ENCODE measurements at places on chromosomes 2 and 18. TPM values are rescaled to one million over a fixed set of nuclear protein-coding genes. Genes with fewer than 3 reads are reported as not detected.

Gene DCDC2C
- total RNA-seq = not detected

Gene LRATD1
- 2.9 TPM for total RNA-seq

Gene TFCP2L1
- 0.06 TPM for total RNA-seq

Gene REG1B
- total RNA-seq = not detected

Gene CFC1
- not detected for total RNA-seq

Gene ADAM23
- 17.2 TPM for total RNA-seq

Gene CDKL4
- total RNA-seq = not detected

Gene PID1
- total RNA-seq = 0.90 TPM

Gene IL37
- not detected for total RNA-seq

- no peak for DNase-seq
- H3K27me3 ChIP-seq = no peaks in the 10 kb centered on the region
- no peaks in the 10 kb centered on the region for H3K36me3 ChIP-seq
- H3K27ac ChIP-seq = no peak overlapping the region
- no peaks in the 10 kb centered on the region for H3K4me1 ChIP-seq
These were observed 413.3 kb downstream of the BCL11A start for GRCh38 chr2:60140185-60140584.

GRCh38 chr2:202044777-202045176, 11.1 kb downstream of the FZD7 start:
- no peaks in the 10 kb centered on the region for H3K27me3 ChIP-seq
- peaks cover 31% of the 10 kb centered on the region for H3K4me1 ChIP-seq
- no peaks in the 10 kb centered on the region for H3K36me3 ChIP-seq
- H3K27ac ChIP-seq = no peak overlapping the region
- no peak for DNase-seq
- no peak overlapping the region for H3K4me3 ChIP-seq

GRCh38 chr2:160498137-160498536, 4.5 kb upstream of the RBMS1 start:
- no peak overlapping the region for H3K4me3 ChIP-seq
- peaks cover 11% of the 10 kb centered on the region for H3K27me3 ChIP-seq
- no peak for DNase-seq
- no peak overlapping the region for H3K27ac ChIP-seq
- no peaks in the 10 kb centered on the region for H3K4me1 ChIP-seq

GRCh38 chr2:241378816-241379215, 22.7 kb downstream of the FARP2 start:
- H3K4me3 ChIP-seq = no peak overlapping the region
- peaks cover 5% of the 10 kb centered on the region for H3K36me3 ChIP-seq
- H3K27ac ChIP-seq = no peak overlapping the region
- no peak for DNase-seq
- no peaks in the 10 kb centered on the region for H3K4me1 ChIP-seq

- no peaks in the 10 kb centered on the region for H3K4me1 ChIP-seq
- no peak overlapping the region for H3K4me3 ChIP-seq
- H3K27ac ChIP-seq = no peak overlapping the region
- H3K36me3 ChIP-seq = no peaks in the 10 kb centered on the region
- H3K27me3 ChIP-seq = no peaks in the 10 kb centered on the region
These were observed 107.7 kb upstream of the YPEL5 start for GRCh38 chr2:30039101-30039500.

DNA sequence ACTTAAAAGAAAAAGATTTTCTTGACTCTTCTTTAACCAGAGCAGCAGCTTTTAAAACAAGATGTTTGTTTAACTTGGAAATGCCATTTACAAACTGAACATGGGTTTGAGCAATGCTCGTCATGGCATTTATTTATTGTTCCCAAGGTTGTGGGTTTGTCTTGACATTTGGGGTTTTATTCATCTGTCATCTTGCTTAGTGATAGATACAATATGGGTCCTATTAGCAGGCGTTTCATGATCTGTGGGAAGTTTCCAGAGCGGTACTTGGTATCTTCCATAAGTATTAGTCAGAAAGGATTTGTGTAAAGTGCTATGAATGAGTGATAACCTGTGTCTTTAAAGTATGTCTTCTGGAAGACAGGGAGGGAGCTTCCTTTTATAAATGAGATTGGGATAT, 29.9 kb upstream of the MGAT5 start:
- H3K36me3 ChIP-seq = peaks cover 8% of the 10 kb centered on the region
- no peak overlapping the region for H3K27ac ChIP-seq
- peaks cover 48% of the 10 kb centered on the region for H3K4me1 ChIP-seq
- H3K4me3 ChIP-seq = no peak overlapping the region

GRCh38 chr2:27990030-27990590, 99.6 kb downstream of the BABAM2 start:
- no peaks in the 10 kb centered on the region for H3K27me3 ChIP-seq
- no peaks in the 10 kb centered on the region for H3K4me1 ChIP-seq
- no peak overlapping the region for H3K27ac ChIP-seq
- H3K4me3 ChIP-seq = no peak overlapping the region
- DNase-seq = no peak

GRCh38 chr2:179302149-179302548, 37.5 kb upstream of the SESTD1 start:
- no peak overlapping the region for H3K4me3 ChIP-seq
- no peaks in the 10 kb centered on the region for H3K27me3 ChIP-seq
- DNase-seq = no peak
- no peak overlapping the region for H3K27ac ChIP-seq

DNA sequence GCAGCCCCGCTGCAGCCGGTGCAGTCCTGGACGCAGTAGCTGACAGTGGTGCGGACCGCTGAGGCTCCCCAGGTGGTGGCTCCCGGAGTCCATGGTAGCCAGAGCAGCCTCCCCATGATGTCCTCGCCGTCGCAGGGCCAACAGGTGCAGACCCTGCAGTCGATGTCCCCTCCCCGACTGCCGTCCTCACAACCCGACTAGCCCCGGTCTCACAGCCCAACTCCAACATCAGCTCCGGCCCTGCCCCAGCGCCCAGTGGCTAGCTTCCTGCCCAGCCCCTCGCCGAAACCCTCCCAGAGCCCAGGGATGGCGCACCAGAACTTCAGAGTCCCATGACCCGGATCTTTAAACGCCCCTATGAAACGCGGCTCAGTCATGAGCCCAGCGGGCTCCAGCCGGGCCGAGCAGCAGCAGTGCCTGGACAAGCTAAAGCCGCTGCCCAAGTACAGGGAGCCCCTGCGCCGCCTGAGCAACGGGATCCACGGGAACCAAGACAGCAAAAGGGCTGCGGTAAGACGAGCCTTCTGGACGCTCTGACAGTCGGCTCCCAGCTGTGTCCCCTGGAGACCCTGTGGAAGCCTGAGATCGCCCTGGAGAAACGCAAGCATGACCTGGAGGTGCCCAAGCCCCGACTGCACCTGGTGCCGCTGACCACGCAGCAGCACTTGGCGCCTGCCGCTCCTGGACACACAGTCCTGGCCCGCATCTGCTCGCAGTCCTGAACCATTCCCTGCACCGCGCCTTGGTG, 53.8 kb upstream of the TUBA3E start:
- H3K27ac ChIP-seq = no peak overlapping the region
- no peak overlapping the region for H3K4me3 ChIP-seq
- DNase-seq = no peak
- H3K4me1 ChIP-seq = peaks cover 5% of the 10 kb centered on the region
- H3K27me3 ChIP-seq = no peaks in the 10 kb centered on the region

DNA sequence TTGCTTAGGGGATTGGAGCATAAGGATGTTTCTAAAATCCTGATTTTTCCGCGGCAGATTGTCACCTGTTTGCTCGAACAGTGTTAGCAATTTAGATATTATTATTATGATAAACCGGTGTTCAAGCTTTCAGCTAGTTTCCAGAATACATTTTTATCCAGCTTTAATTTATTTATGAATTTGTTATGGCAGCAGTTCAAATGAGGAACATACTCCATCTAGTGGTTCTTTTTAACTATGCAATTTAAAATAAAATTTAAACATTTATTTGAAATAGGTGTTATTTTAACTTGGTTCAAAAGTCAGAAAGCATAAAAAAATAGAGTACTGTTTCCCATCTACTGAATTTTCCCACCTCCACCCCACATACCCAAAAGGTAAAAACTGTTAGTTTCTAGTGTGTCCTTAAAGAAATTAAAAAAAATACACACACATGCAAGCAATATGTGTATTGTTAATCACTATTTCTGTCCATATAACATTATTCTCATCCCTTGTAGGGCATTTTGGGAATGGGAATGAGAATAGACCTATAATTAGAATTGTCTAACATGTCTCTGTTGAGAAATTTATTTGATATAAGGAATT, 23.2 kb downstream of the ACOXL start:
- H3K27ac ChIP-seq = no peak overlapping the region
- no peaks in the 10 kb centered on the region for H3K36me3 ChIP-seq
- H3K4me1 ChIP-seq = peaks cover 11% of the 10 kb centered on the region
- no peak overlapping the region for H3K4me3 ChIP-seq
- DNase-seq = no peak
- no peaks in the 10 kb centered on the region for H3K27me3 ChIP-seq

DNA sequence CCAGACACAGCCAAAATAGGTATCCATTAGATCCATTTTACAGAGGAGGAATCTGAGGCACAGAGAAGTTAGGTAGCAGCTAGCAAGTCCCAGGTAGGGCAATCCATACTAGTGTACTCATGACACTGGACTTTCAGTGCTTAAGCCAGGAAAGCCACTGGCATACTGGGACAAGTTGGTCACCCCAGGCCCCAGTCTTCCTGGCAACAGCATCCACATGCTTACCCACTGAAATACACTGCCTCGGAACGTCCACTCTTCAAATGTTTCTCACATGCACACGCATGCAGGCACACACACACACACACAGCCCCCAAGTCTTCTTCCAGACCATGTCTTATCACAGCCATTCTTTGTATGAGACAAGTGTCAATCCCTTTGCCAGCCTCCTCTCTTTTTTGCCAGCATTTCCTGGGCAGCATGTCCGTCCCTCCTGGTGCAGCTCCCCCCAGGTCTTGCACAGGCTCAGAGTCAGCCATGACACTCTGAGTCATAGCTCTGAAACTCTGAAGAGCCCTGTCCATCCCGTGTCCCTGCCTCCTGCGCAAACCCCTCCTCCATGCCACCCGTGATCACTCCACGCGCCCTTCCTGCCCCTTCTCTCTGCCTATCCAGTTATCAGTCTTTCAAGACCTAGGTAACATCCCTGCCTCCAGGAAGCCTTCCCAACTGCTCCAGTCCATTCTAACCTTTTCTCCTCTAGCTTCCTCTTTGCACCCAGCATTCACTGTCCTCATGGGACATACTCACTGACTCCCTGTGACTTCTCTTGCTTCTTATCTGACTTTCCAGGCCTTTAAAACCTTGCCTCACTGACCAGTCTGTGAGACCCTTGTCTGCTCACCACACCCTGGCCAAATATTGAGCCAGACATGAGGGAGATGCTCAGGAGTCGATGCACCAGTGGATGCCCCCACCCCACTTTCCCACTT, 10.9 kb upstream of the TEX261 start:
- H3K36me3 ChIP-seq = no peaks in the 10 kb centered on the region
- no peaks in the 10 kb centered on the region for H3K27me3 ChIP-seq
- peaks cover 18% of the 10 kb centered on the region for H3K4me1 ChIP-seq
- H3K27ac ChIP-seq = no peak overlapping the region

- peak; percentile 84 for DNase-seq
- peak overlapping the region; percentile 28 for H3K4me3 ChIP-seq
- no peak overlapping the region for H3K27ac ChIP-seq
- no peaks in the 10 kb centered on the region for H3K36me3 ChIP-seq
These were observed 64.9 kb downstream of the DNMT3A start for GRCh38 chr2:25276569-25277465.

GRCh38 chr18:9466846-9467245, 8.5 kb upstream of the RALBP1 start:
- H3K36me3 ChIP-seq = no peaks in the 10 kb centered on the region
- DNase-seq = no peak
- H3K27ac ChIP-seq = no peak overlapping the region
- H3K4me3 ChIP-seq = no peak overlapping the region
- no peaks in the 10 kb centered on the region for H3K4me1 ChIP-seq

DNA sequence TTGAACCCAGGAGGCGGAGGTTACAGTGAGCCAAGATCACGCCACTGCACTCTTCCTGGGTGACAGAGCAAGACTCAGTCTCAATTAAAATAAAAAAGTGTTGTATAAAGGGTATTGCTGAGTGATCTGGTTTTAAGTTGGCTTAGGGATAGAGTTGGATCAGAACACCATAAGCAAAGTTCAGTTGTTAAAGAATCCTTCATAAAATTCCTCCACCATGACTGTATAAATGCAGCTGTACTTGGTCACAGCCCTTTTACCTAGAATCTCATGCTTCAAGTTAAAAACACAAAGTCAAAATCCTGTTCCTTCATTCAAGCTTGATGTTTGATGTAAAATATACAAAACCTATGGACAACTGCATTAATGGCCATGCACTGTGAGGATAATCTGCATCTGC, 33.4 kb upstream of the PNO1 start:
- H3K4me1 ChIP-seq = no peaks in the 10 kb centered on the region
- no peak for DNase-seq
- no peak overlapping the region for H3K4me3 ChIP-seq

DNA sequence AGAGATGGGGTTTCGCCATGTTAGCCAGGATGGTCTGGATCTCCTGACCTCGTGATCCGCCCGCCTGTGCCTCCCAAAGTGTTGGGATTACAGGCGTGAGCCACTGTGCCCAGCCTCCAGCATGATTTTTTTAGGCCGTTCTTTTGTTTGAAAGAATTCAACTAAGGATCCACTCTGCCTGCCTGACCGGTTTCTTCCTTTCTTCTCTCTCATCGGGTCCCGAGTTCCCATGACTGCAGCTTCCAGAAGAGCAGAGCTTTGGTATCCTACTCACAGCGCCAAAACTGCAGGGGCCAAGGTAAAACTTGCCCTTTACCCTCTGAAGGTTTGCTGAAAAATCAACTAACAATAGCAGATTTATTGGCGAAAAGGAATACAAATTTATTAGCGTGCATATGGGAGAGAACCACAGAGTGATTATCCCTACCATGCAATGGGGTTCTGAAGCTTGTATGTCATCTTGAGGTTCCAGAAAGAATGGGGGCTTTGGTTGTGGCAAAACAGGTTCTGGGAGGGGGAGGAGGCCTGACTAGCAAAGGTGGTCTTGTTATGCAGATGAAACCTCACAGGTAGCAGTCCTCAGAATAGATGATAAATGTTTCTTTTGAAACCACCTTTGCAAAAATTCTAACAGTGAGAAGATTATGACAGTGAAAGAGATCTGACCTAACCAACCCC, 87.0 kb upstream of the MSH6 start:
- H3K4me1 ChIP-seq = peaks cover 42% of the 10 kb centered on the region
- no peak overlapping the region for H3K27ac ChIP-seq
- peak; percentile 58 for DNase-seq

GRCh38 chr18:56844556-56844955, 193.4 kb downstream of the WDR7 start:
- no peaks in the 10 kb centered on the region for H3K4me1 ChIP-seq
- H3K4me3 ChIP-seq = no peak overlapping the region
- H3K36me3 ChIP-seq = no peaks in the 10 kb centered on the region
- H3K27ac ChIP-seq = no peak overlapping the region
- no peaks in the 10 kb centered on the region for H3K27me3 ChIP-seq

- H3K4me3 ChIP-seq = no peak overlapping the region
- peak; percentile 87 for DNase-seq
- no peaks in the 10 kb centered on the region for H3K36me3 ChIP-seq
- H3K4me1 ChIP-seq = peaks cover 17% of the 10 kb centered on the region
These were observed 2.1 kb downstream of the CNTNAP5 start for GRCh38 chr2:124027182-124027581.

GRCh38 chr2:236686561-236686960, 116.9 kb downstream of the ACKR3 start:
- peaks cover 25% of the 10 kb centered on the region for H3K4me1 ChIP-seq
- H3K4me3 ChIP-seq = no peak overlapping the region
- no peak overlapping the region for H3K27ac ChIP-seq
- DNase-seq = no peak

GRCh38 chr18:22634464-22634863, 216.7 kb upstream of the CTAGE1 start:
- no peaks in the 10 kb centered on the region for H3K36me3 ChIP-seq
- no peak overlapping the region for H3K27ac ChIP-seq

Measured in neural progenitor cell (in vitro differentiated cells).